ENCODE measurements at places on chromosomes 3 and 15.

DNA sequence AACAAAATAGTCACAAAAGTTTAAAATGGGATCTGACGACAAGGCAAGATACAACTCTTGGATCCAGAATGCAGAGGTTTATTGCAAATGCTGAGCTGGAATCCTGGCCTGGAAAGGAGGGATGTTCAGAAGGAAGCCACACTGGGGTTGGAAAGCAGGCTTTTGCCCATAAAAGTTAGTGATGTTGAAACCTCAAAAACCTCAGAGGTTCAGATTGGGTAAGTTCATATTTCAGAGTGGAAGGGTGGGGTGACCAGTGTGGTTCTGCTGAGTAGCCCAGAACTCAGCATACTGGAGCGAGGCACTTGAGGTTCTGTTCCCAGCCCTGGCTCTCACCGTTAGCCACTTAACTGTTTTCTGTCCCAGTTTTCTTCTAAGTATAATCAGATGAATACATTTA is 114.0 kb upstream of the OSTN start:
- no peak for DNase-seq

- DNase-seq, result no peak
Measured at GRCh38 chr3:62755285-62755684, 119.9 kb downstream of the CADPS start.

DNA sequence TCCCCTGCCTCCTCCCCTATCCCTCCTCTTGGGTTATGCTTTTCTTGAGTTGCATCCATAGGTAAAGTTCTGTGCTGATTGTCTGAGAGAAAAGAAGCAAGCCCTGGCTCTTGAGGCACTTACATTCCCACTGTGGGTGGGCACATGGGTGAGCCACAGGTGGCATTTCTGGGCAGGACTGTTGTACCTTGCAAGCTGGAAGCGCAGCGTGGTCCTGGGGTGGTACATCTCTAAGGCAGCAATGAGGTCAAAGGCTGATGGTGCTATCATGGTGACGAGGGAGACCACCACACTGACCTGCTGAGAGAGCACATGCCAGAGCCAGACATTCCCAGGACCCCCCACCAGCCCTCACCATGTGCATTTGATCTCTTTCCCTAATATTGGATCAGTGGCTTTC is 24.7 kb downstream of the TMC3 start:
- no peak for DNase-seq

- DNase-seq, result no peak
Measured at GRCh38 chr3:156582532-156583183, 27.7 kb upstream of the SSR3 start.

DNA sequence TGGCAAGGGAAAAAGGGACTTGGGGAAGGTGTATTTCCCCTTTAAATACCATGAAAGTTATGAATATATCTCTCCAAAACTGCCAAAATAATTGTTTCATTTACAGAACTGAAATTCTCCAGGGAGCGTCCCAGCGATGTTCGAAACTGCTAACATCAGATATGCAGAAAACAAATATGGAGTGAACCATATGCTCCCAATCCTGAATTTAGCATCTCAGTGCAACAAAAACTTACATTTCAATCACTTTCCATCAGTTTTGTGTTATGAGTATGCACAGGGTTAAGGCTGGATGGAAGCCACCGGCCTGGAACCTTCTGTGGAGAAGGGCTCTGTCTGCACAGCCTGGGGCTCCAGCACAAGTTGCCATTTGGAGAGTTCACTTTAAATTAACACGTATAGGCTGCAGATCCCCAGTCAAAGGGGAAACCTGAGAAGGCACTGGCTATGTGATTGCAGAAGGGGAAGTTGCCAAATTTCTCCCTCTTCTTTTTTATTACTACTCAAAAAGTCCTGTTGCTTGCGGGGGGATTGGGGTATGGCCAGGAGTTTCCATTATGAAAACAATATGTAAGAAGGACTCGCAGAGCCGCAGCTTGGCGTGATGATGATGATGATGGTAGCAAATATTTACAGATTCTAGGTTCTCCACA is 56.9 kb upstream of the FOXP1 start:
- no peak for DNase-seq

DNA sequence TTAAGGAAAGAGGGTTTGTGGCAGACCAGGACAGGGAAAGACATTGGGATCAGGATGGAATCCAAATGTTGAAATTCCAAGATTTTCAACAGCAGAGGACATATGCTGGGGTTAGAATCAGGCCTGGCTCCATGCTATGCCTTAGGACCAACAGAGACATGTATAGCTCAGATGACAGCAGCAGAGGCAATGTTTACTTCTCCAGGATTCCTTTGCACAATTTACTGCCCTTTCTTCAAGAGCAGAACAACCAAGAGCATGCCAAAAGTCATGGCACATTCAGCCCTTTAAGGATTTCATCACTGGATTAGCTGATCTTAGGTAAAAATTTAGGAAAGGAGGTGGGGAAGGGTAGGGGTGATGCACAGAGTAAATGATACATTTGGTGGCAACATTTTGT is 69.6 kb upstream of the GSK3B start:
- no peak for DNase-seq

DNA sequence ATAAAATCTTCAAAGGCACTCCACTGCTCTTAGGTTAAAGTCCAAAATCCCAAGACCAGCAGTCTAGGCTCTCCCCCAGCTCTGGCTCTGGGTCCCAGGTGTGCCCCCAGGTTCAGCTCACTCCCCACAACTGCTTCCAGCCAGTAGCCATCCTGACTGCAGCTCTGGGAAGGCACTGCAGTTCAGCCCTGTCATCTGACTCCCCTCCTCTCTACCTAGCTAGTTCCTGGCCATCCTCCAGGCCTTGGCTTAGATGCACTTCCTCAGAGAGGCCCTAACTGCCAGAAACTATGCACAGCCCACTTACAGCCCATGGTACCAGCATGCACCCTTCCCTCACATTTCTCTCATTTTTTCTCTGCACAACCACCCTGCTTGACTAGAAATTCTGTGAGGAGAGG is 25.5 kb downstream of the TBC1D2B start:
- DNase-seq, result no peak

DNA sequence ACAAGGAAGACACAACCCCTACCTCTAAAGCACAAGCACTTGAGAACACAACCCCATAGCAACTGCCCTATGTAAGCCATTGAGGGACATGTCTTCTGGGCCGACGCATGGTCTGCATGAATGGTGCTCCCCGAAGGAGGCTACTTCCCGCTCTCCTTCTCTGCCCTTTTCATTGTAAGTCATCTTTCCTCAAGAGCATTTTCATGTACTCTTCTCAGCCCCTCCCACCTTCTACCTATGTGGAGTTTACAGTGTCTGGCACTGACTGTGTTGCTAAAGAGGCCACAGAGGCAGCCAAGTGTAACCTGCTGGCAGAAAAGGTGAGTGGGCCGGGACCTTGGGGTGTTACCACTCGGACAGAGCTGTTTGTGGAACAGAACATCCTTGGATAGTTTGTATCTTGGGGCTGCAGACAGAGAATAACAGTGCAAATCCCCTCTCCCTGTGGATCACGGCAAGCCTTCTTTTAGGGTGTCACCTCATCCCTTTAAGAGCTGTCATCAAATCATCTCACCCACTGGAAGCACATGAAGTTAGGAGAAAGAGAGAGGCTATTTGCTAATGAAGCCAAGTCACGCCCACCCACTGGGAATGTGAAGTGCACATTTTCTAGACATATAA is 5.6 kb downstream of the AHSG start:
- DNase-seq, result no peak

DNA sequence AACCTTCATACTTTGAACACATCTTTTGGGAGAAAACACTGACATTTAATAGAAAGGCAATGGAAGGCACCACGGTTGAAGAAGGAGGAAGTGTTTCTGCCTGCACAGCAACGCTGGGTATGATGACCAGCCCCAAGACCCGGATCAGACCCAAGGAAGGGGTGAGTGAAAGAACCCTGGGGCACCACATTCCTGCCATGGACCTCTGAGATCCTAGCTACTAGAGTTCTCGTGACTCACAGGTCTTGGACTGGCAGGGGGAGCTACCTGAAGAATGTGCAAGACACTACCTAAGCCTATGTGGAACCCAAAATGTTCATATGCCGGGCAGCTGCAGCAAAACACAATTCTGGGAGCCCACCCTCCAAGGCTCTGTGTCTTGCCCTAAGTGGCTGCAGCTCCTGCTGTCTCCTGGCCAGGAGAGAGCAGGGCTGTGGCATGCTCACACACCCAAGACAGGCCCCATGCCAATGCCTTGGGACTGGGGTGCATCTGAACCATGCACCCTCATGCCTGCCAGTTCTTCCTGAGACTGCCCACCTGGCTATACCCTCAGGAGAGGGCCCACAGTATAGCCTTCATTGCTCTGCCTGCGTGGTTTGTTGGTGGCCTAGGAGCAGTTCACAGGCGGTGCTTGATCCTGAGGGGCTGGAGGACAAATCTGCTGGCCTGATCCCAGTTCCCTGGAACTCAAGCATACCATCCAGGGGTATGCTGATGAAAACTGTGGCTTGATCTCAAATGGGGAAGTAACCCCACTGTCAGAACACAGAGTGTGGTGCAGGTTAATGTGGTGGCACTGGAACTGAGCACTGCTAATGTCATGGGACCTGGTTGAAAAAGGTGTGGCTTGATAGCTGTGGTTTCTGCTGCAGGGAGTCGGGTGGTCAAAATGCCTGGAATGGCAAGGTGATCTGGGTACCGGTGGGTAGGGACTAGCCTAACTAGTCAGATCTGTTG is 353.3 kb upstream of the ARHGEF26 start:
- no peak for DNase-seq

DNA sequence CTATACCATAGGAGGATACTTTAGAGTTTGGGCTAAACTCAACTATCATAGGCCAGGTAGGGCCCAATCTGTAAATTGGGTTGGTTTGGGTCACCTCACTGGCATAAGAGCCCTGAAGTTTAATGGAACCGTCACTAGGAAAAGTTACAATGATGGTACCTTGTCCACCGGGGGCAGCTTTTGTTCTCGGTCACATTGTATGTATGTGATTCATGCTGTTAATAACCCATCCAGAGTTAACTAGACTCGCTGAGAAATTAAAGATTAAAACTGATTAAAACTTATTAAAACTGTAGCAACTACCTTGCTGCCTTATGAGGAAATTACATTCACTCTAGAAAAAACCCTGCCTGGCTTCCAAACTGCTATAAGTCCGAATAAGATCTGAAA is 145.0 kb upstream of the TMCO5A start:
- DNase-seq, result no peak

- DNase-seq, result no peak
Measured at GRCh38 chr15:62138124-62138523, 27.0 kb downstream of the C2CD4B start.

DNA sequence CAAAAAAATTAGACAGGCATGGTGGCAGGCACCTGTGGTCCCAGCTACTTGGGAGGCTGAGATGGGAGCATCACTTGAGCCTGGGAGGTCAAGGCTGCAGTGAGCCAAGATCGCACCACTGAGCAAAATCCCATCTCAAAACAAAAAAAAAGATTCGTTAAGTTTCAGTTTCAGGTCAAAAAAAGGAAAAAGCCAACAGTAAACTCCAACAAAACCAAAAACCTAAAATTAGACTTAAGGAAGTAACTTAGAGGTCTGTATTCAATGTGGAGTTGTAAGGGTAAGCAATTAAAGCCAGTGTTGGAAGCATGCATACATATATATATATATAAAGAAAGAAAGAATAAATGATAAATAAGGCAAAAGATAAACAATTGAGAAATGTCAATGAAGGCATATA is 11.8 kb downstream of the KPNA1 start:
- DNase-seq, result no peak

- DNase-seq, result no peak
Measured at GRCh38 chr3:142215106-142215505, 10.3 kb downstream of the GK5 start.

DNA sequence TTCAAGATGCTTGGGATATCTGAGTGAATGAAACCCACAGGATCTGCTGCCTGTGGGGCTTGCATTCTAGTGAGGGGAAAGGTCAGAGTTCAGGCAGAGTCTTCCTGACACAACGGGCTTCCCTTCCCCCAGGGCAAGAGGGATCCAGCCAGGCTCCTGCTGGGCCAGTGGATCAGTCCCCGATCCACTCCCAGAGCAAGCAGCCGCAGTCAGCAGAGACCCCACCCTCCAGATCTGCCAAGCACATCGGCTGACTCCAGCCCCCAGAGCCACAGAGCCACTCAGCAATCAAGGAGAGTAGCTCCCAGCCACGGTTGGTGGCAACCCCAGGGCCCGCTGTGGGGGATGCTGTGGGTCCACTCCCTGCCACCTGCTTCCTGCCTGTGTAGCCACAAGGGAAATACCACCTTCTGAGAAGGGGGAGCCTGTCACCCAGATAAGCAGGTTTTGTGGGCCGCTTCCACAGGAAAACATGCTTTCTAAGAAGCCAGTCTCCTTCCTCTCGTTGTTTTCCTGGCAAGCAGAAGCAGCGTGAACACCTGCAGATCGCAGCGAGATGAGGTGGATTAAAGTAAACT is 44.9 kb downstream of the CPN2 start:
- DNase-seq, result peak; percentile 79

- DNase-seq, result no peak
Measured at GRCh38 chr3:27387625-27388024, 18.4 kb upstream of the NEK10 start.

GRCh38 chr15:36133742-36134141 is 445.7 kb upstream of the CDIN1 start:
- no peak for DNase-seq

DNA sequence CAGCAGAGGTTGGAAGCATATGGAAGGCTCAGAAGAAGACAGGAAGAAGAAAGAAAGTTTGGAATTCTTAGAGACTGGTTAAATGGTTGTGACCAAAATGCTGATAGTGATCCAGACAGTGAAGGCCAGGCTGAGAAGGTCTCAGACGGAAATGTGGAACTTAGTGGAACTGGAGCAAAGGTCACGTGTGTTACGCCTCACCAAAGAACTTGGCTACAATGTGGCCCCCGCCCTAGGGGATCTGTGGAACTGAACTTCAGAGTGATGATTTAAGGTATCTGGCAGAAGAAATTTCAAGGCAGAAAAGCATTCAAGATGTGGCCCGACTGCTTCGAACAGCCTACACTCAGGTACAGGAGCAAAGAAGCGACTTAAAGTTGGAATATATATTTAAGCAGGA is 83.1 kb downstream of the MYO5A start:
- DNase-seq, result no peak

DNA sequence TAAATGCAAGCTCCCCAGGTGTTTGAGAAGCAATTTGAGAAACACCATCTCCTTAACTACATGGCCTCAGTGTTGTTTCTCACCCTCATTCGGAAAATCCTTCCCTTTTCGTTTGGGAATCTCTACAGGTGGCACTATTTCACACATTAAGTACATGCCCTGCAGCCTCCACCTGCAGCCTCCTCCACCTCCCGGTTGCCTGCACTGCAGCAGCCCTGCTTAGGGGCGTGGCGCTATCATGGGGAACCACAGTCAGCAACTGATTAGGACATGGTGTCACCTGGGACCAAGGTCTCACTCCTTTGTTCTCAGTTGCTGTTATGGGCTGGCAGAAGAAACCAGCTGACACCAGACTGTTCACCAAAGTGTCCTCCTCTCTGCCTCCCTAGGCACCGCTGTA is 11.7 kb upstream of the ZNF774 start:
- DNase-seq, result no peak

Measured in activated CD4-positive, alpha-beta T cell treated with anti-CD3 and anti-CD28 coated beads, Interleukin-2, amount 50 U/mL, for 16 hours (primary cell).